ENCODE measurements at places on chromosomes 3 and 15. TPM values are rescaled to one million over a fixed set of nuclear protein-coding genes. Genes with fewer than 3 reads are reported as not detected.

Gene ELP6
- 29.2 TPM for total RNA-seq

Gene IL17RC
- total RNA-seq: 34.2 TPM

Gene ANKUB1
- total RNA-seq: not detected

Gene SLC24A5
- total RNA-seq: not detected

Gene IRAK2
- 17.6 TPM for total RNA-seq

Gene GRM2
- total RNA-seq: 0.13 TPM

Gene STAC
- 2.3 TPM for total RNA-seq

Gene DCLK3
- not detected for total RNA-seq

Gene A4GNT
- not detected for total RNA-seq

Gene TMCO5A
- not detected for total RNA-seq

Gene EID1
- total RNA-seq: 109 TPM

Gene KCNMB3
- 2.0 TPM for total RNA-seq

Gene SLC12A1
- not detected for total RNA-seq

Gene SYNPR
- total RNA-seq: not detected

Gene NGRN
- total RNA-seq: 112 TPM

Gene CACNA2D3
- total RNA-seq: 0.09 TPM

Gene GPR171
- not detected for total RNA-seq

Gene AGBL1
- not detected for total RNA-seq

Gene PRRT3
- total RNA-seq: 1.9 TPM

Gene C3orf18
- 2.1 TPM for total RNA-seq

Gene COL6A5
- not detected for total RNA-seq

Gene ACAN
- total RNA-seq: 0.90 TPM

Gene UROC1
- total RNA-seq: not detected

Gene ADAMTSL3
- total RNA-seq: 0.19 TPM

Gene ETFA
- 254 TPM for total RNA-seq

Gene GOLGA8H
- total RNA-seq: 2.6 TPM

Gene GOLGA6A
- 0.07 TPM for total RNA-seq

Gene KLF15
- 0.56 TPM for total RNA-seq

Gene LEKR1
- total RNA-seq: 0.73 TPM

Gene MGA
- 6.9 TPM for total RNA-seq

Gene TUSC7
- total RNA-seq: not detected

Gene CMTM7
- 35.1 TPM for total RNA-seq

Gene OGG1
- total RNA-seq: 16.9 TPM

Gene CLDN1
- total RNA-seq: 22.6 TPM

Gene HRH1
- total RNA-seq: 6.6 TPM

Gene LEO1
- total RNA-seq: 44.0 TPM

Gene WDR49
- total RNA-seq: not detected

Gene FILIP1L
- 0.21 TPM for total RNA-seq
